Ascending aorta (tissue), 2 donors: ENCODE measurements at places on chromosomes 2 and 18. TPM values are rescaled to one million over a fixed set of nuclear protein-coding genes. Genes with fewer than 3 reads are reported as not detected.
A peak's percentile ranks its signal among the peaks of the same experiment; 100 is the strongest.

DNA sequence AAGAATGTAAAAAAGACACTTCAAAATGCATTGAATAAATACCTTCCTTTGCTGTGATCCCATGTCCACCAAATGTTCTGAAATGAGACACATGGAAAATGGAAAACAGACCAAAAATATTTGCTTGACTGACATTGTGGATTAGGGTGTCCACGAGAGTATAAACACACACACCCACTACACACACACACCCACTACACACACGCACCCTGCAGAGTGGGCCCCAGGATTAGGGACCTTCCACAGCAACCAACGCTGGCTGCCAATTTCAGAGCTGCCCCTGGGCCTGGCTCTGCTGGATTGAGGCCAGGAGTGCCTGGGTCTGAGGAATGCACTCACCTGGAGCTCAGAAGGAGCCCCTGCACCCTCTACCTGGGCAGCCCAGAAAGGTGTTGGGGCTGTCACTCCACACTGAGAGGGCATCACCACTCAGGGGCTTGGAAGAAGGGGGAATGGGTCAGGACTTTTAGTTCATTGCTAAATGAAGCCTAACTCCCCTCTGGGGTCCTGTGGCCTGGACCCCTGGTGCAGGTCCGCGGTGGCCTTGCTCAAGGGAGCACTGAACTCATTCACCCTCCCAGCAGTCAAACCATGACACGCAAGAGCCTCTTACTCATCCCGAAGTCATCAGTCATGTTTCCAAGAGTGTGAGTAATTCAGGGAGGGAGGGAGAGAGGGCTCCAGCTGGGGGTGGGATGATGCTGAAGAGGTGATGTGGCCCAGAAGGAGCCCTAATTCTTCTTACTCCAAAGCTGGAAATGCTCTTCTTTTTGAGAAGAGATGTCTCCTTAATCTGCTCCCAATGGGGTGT lies 50.2 kb upstream of the PLB1 start:
- H3K4me3 ChIP-seq, result no peak overlapping the region
- H3K36me3 ChIP-seq, result no peaks in the 10 kb centered on the region
- H3K27me3 ChIP-seq, result no peaks in the 10 kb centered on the region
- H3K4me1 ChIP-seq, result no peaks in the 10 kb centered on the region

PLEKHH2 gene
- 15.0 TPM for total RNA-seq

EN1 gene
- not detected for total RNA-seq

PROKR1 gene
- not detected for total RNA-seq

GRCh38 chr2:224734949-224735348 lies 18.8 kb upstream of the CCDC195 start:
- no peak overlapping the region for H3K4me3 ChIP-seq
- H3K36me3 ChIP-seq, result no peaks in the 10 kb centered on the region
- H3K27me3 ChIP-seq, result no peaks in the 10 kb centered on the region
- H3K4me1 ChIP-seq, result no peaks in the 10 kb centered on the region
- no peak overlapping the region for H3K27ac ChIP-seq
- DNase-seq, result no peak

TP53I3 gene
- total RNA-seq, result 1.6 TPM

DNA sequence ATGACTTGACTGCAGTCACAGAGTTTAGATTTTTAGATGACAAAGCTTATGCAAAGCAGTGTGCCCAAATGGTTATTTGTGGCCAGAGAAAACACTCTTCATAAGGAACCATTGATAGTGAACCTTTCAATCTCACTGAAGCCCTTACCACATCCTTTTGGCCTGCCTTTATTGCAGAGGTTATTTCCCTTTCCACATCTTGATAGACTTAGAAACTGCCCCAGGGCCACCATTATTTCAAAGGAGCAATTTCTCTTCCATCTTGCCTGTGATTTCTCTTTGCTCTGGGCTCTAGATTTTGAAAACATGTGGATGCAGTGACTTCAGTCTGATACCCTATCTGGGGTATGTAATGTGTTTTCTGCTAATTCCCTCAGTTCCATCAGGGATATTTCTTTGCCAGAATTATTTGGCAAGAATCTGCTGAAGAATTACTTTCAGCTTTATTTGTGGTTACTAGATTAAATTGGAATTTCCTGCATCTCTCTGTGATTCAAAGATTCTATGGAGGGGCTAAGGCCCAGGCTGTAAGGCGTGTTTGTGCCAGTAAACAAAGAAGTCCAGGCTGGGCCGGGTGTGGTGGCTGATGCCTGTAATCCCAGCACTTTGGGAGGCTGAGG lies 51.0 kb downstream of the MOGAT1 start:
- DNase-seq, result no peak
- no peak overlapping the region for H3K4me3 ChIP-seq
- H3K27me3 ChIP-seq, result no peaks in the 10 kb centered on the region
- H3K4me1 ChIP-seq, result no peaks in the 10 kb centered on the region
- peak overlapping the region; percentile 31 for H3K27ac ChIP-seq

SLC35G4 gene
- total RNA-seq, result not detected

- H3K27me3 ChIP-seq, result no peaks in the 10 kb centered on the region
- no peak overlapping the region for H3K4me3 ChIP-seq
- H3K36me3 ChIP-seq, result peaks cover 7% of the 10 kb centered on the region
- DNase-seq, result no peak
- H3K4me1 ChIP-seq, result no peaks in the 10 kb centered on the region
- no peak overlapping the region for H3K27ac ChIP-seq
Observed at GRCh38 chr18:13026583-13027270, 35.6 kb downstream of the CEP192 start.

DNA sequence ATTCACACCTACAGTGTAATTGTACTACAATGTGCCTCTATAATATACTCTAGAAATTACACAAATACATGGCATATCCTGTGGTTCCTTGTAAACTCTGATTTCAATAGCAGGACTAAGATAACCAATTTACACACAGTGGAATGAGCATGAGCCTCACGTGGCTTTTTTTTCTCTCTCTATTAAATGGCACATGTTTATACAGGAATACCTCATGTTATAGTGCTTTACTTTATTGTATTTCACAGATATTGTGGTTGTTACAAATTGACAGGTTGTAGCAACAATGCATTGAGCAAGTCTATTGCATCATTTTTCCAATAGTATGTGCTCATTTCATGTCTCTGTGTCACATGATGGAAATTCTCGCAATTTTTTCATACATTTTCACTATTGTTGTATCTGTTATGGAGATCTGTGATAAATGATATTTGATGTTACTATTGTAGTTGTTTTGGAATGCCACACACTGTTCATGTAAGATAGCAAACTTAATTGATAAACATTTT lies 260.0 kb downstream of the FSIP2 start:
- H3K4me1 ChIP-seq, result no peaks in the 10 kb centered on the region
- no peak overlapping the region for H3K4me3 ChIP-seq
- DNase-seq, result no peak
- no peaks in the 10 kb centered on the region for H3K36me3 ChIP-seq

DNA sequence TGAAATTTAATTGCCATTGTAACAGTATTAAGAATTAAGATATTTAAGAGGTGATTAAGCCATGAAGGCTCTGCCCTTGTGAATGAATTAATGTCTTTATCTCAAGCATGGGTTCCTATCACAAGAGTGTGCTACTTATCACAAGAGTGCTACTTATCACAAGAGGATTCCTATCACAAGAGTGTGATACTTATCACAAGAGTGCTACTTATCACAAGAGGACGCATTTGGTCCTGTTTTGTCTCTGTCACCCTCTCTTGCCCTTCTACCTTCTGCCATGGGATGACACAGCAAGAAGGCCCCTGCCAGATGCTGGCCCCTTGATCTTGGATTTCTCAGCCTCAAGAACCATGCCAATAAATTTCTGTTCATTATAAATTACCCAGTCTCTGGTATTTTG lies 13.2 kb upstream of the COL5A2 start:
- H3K4me3 ChIP-seq, result no peak overlapping the region
- no peak for DNase-seq
- H3K36me3 ChIP-seq, result no peaks in the 10 kb centered on the region
- no peaks in the 10 kb centered on the region for H3K27me3 ChIP-seq
- peaks cover 2% of the 10 kb centered on the region for H3K4me1 ChIP-seq

PRSS56 gene
- total RNA-seq, result not detected

DNA sequence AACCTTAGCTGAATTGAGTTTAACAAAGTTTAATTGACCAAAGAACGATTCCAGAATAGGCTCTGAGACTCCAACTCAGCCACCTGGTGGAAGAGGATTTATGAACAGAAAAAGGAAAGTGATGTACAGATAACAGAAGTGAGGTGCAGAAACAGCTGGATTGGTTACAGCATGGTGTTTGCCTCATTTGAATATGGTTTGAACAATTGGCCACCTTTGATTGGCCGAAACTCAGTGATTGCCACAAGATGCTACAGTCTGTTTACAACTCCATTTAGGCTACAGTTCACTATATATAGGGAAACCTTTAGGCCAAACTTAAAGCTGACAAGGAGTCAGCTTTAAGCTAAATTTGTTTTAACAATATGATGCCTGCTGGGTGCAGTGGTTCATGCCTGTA lies 28.1 kb upstream of the SLC35G4 start:
- no peaks in the 10 kb centered on the region for H3K4me1 ChIP-seq
- no peak overlapping the region for H3K27ac ChIP-seq
- DNase-seq, result no peak

DNA sequence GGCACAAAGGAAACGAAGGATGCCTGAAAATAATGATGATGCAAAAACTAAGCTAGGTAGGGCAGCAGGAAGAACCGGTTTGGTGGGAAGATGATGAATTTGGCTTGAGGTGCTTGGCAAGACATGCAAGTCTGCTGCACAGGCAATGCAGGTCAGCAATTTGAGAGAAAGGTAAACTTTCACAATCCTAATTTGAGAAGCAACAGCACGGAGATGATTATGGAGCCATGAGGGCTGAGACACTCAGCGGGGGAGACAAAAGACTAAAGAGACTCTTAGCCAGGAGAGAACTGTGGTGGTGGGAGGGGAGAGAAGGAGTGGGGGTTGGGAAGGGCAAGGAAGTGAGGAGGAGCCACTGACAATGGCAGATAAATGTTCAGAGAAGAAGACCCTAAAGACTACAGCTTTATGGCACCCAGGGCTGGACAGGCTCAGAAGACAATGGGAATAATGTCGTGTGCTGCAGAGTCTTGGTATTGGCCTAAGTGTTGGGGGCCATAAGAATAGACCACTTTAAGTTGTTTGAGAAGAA lies 19.4 kb upstream of the RNF149 start:
- no peak for DNase-seq
- no peak overlapping the region for H3K4me3 ChIP-seq
- no peaks in the 10 kb centered on the region for H3K36me3 ChIP-seq
- H3K4me1 ChIP-seq, result no peaks in the 10 kb centered on the region
- H3K27ac ChIP-seq, result peak overlapping the region; percentile 2
- no peaks in the 10 kb centered on the region for H3K27me3 ChIP-seq

THSD7B gene
- total RNA-seq, result not detected

ST8SIA5 gene
- total RNA-seq, result 0.11 TPM

GRCh38 chr2:132439703-132440398 lies 23.2 kb downstream of the GPR39 start:
- no peaks in the 10 kb centered on the region for H3K27me3 ChIP-seq
- DNase-seq, result no peak
- H3K4me1 ChIP-seq, result no peaks in the 10 kb centered on the region
- H3K4me3 ChIP-seq, result no peak overlapping the region
